ENCODE measurements at places on chromosomes 4 and X.

DNA sequence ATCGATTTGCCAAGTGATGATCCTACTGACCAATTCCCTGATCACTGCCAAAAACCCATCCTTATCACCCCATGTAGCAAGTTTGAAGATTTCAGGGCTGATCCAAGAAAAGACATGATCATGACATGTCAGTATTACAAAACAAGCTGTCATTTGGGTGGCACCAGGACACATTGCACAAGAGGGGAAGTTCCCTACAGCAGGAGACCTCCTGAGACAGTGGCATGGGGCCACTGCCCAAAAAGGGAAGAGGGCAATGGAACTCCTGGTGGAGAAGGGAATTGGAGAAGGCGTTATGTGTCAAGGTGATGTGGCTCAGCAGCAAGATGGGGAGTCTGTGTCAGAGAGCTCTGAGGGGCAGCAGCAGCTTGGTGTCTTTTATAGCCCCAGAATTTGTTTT is 43.4 kb downstream of the ZNF182 start:
- DNase-seq, result no peak

- DNase-seq, result no peak
Observed at GRCh38 chr4:125975861-125976397, 661.2 kb downstream of the FAT4 start.

- no peak for DNase-seq
Observed at GRCh38 chr4:189002475-189002874, 863.2 kb downstream of the TRIML1 start.

DNA sequence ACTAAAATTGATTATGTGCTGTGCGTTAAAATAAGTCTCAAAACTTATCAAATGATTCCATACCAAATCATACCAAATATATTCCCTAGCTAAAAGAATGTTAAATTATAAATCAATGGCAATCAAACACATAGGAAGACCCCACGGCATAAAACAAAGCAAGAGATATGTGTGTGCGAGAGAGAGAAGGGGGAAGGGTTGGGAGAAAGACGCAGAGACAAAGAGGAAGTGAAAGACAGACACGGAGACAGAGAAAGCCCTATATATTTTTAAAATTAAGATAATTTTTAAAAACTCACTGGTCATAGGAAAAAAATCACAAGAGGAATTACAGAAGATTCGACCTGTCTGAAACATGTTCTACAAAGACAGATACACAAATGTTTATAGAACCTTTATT is 371.4 kb downstream of the NLGN4X start:
- no peak for DNase-seq

- DNase-seq, result no peak
Observed at GRCh38 chr4:84366161-84366560, 132.9 kb downstream of the NKX6-1 start.
